Fibroblast of the aortic adventitia (primary cell): ENCODE measurements at places on chromosomes 1 and 21. TPM values are rescaled to one million over a fixed set of nuclear protein-coding genes. Genes with fewer than 3 reads are reported as not detected.

- no peak for DNase-seq
These were observed 48.7 kb downstream of the EIF2D start for GRCh38 chr1:206563367-206564207.

GRCh38 chr1:186212568-186213224 lies 162.4 kb downstream of the TPR start:
- DNase-seq, result peak; percentile 98

DNA sequence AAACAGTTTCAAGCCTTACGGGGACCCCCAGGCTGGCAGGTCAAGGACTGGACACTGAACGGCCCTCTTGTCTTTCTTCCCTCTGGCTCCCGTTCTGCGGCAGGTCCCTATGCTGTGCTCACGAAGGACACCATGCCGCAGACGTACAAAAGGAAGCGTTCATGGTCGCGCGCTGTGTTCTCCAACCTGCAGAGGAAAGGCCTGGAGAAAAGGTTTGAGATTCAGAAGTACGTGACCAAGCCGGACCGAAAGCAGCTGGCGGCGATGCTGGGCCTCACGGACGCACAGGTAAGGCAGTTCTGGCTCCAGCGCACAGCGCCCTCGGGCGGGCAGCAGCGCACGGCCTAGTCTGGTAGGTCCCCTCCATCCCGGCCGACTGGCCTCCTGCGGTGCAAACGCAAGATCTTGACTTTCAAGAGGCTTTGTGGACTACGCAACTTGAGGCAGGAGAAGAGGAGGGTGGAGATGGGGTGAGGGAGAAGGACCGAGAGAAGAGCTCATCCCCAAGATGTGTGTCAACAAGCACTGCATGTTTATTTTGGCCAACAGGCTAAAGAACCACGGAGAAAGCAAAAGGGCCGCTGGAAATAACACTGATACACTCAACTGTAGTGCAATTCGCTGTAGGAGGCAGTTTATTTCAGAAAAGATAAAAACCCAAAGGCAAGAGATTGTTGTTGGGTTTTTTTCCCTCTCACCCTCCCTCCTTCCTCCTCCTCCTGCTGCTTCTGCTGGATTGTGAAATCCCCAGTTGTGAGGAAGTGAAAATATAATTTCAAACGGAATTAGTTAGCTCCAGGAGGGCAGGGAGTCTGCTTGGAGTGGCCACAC lies 3.0 kb downstream of the HLX start:
- peak; percentile 78 for DNase-seq

- DNase-seq, result peak; percentile 21
These were observed 4.8 kb downstream of the MX2 start for GRCh38 chr21:41366522-41367151.

DNA sequence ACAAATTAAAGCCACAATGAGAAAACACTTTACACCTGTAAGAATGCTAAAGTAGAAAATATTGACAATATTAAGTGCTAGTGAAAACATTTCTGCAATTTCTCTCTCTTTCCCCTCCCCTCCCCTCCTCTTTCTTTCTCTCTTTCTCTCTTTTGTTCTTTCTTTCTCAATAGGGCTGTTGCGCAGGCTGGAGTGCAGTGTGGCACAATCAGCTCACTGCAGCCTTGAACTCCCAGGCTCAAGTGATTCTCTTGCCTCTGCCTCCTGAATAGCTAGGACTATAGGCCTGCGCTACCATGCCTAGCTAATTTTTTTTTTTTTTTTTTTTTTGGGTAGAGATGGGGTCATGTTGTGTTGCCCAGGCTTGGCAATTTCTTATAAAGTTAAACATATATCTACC lies 5.9 kb upstream of the SHISAL2A start:
- no peak for DNase-seq

DNA sequence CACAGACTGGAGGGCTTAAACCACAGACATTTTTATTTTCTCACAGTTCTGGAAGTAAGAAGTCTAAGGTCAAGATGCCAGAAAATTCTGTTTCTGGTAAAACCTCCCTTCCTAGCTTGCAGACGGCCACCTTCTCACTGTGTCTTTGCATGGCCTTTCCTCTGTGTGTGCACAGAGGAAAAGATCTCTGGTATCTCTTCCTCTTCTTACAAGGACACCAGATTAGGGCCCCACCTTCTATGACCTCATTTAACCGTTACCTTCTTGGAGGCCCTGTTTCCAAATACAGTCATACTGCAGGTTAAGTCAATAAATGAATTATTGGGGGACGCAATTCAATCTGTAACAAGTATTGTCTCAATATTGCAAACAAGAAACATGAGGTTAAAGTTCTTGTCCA lies 63.0 kb upstream of the PRDX6 start:
- DNase-seq, result no peak

DNA sequence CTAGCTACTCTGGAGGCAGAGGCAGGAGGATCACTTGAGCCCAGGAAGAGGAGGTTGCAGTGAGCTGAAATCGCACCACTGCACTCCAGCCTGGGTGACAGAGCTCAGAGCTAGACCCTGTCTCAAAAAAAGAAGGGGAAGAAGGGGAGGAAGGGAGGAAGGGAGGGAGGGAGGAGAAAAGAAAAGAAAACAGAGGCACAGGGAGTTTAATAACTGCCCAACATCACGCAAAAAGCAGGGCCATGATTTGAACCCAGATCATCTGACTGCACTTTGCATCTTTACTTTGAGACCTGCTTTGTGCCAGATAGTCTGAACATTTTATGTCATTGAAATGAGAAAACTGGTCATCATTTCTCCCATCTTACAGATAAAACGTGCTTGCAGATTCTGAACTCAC lies 2.0 kb downstream of the LURAP1 start:
- DNase-seq, result no peak

DNA sequence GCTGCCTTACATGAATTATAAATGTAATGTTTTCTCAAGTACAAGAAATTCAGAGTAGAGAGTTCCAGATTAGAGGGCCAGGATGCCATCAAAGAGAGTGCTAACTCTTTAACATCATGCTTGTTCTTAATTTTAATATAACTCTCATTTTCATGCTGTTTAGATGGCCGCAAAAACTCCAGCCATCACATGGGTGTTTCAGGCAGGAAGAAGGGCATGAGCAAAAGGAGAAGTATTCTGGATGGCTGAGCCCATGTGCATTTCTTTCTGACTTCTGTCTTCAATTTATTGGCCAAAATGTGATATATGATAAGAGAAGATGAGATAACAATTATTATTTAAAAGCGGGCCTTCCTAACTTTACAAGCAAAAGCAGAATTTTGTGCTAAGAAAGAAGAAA lies 1328.6 kb downstream of the MRPL39 start:
- no peak for DNase-seq

GRCh38 chr1:194795917-194796593 lies 1609.6 kb upstream of the B3GALT2 start:
- no peak for DNase-seq

DNA sequence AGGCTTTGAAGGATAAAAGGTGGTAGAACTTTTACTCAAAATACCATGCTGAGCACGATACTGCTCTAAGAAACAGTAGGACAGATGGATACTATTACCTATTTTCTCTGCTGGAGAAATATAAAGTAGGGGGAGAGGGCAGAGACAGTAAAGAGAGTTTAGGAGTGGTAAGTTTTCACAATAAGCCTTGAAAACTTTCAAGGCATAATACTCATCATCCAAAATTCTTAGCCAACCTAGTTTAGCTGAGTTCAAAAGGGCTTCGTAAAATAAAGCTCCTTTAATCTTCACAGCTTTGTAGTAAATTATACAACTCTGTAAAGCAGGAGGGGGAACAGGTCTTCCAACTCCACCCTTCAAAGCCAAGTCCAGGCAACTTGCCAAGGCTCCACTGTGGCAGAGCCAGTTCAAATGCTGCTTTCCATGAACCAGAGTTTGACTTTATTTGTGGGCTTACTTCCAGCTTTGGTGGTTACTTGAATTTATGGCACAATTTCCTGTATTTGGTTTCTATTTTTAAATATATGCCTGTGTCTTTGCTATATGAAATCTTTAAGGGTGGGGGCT lies 15.5 kb downstream of the TEX38 start:
- peak; percentile 89 for DNase-seq

The ZBTB17 gene
- total RNA-seq, result 13.8 and 21.7 TPM in 2 replicates

The TNFRSF9 gene
- under 0.01 and 0.90 TPM in 2 replicates for total RNA-seq

The FAM151A gene
- not detected in 2 replicates for total RNA-seq

The IFI44L gene
- 17.7 and 48.7 TPM in 2 replicates for total RNA-seq

The ETV3L gene
- total RNA-seq, result not detected in 2 replicates

The SMIM11 gene
- total RNA-seq, result 1.9 and 6.5 TPM in 2 replicates
